GF-D8 (cell line): ENCODE measurements at places on chromosomes 4 and X.

- DNase-seq, result no peak
Measured at GRCh38 chr4:152696764-152697261, 17.0 kb upstream of the TMEM154 start.

- DNase-seq, result no peak
Measured at GRCh38 chr4:93313197-93313596, 515.4 kb upstream of the ATOH1 start.

DNA sequence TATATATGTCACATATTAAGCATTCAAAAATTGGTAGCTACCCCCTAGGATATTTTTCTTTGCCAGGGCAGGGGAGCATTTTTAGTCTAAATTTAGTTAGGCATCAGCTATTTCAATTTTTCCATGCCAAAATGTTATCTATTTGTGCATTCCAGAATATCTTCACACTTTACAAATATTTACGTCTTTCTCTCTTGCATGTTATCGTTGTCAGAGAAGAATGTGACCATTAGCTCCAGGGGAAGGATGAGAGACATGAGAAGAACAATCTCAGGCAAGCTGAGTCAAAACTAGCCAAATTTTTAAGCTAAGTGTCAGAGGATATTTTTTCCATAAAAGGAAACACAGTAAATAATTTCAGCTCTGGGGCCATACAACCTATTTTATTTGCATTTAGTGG, 885.0 kb upstream of the EPHA5 start:
- DNase-seq, result no peak

- DNase-seq, result no peak
Measured at GRCh38 chrX:17535229-17535628, 160.2 kb downstream of the NHS start.

GRCh38 chr4:55927803-55928437, 20.8 kb upstream of the CEP135 start:
- DNase-seq, result no peak

DNA sequence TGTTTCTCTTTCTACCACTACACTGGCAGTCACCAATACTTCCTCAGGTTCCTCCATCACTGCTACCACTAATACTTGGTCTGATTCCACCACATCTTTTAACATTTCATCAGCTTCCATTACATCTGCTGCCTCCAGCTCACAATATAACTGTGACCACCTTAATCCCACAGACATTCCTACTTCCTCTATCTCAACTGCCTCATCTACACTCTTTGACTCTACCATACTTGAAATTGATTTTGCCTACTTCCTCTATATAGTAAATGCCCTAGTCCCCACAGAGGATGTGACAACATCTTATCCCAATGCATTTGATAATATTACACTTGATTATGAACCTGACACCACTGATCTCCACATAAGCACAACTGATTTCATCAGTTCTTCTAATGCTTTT, 29.0 kb downstream of the OPRPN start:
- no peak for DNase-seq

DNA sequence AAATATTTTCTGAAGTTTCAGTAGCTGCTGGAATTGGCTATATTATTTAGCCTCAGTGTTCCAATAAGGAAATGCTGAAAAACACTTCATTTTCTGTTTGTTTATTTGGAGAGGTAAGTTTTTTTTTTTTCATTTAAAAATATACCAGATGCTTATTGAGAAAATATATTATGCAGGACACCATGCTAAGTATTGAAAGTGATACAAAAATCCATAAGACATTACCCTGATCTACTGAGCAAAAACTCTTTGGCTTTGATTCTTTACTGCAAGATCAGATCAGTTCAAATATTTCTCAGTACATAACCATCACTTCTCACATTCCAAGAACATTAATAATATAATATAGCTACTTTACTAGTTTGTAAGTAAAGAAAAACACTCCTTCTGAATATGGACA, 123.4 kb upstream of the PACRGL start:
- DNase-seq, result no peak

- DNase-seq, result no peak
Measured at GRCh38 chr4:176467001-176467400, 147.2 kb downstream of the SPCS3 start.

DNA sequence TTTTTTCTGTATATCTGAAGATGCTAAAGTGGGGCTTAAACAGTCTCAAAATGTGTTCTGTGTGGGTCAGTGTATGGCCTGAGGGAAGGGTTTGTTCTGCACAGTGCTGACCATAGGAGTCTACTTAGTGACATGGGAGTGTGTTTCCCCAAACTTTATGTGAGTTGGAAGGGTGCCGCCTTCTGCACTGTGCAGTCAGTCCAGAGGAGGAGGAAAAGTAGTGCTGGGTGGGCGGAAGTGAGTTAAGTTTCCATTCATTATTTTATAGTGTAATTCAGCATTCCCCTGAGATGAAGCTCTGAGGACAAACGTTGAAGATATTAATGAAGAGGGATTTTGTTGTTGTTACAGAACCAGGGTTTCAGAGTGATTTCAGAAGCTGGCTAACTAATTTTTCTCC, 2.9 kb downstream of the CHST7 start:
- DNase-seq, result no peak

GRCh38 chr4:112031712-112032328, 113.4 kb upstream of the FAM241A start:
- no peak for DNase-seq

- DNase-seq, result no peak
Measured at GRCh38 chrX:9510366-9510765, 45.5 kb downstream of the TBL1X start.

- no peak for DNase-seq
Measured at GRCh38 chrX:132818638-132819037, 139.8 kb downstream of the HS6ST2 start.

- no peak for DNase-seq
Measured at GRCh38 chr4:141215030-141215429, 5.7 kb upstream of the ZNF330 start.

DNA sequence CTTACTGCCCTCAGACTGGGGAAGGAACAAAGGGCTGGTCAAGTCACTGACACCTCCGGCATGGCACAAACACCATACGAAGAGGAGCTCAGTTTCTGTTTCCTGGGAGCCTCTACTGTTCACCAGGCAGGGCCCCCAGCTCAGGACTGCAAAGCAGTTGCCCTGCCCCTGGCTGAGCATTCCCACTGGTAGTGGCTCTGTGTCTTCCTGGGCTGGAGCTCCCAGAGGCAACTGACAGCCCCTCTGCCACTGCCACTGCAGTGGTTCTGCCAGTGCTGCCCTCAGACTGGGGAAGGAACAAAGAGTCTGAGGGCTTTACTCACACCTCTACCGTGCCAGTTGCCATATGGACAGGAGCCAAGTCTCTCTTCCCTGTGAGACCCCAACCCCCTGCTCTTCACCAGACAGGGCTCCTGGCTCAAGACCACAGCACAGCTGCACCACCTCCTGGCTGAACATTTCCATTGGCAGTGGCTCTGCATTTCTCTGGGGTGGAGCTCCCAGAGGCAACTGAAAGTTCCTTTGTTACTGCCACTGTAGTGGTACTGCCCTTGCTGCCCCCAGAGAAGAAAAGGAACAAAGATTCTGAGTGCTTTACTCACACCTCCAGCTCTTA, 67.9 kb downstream of the SMARCA5 start:
- DNase-seq, result no peak

- DNase-seq, result peak; percentile 88
Measured at GRCh38 chrX:154734061-154734781, 16.7 kb downstream of the GAB3 start.
